ENCODE measurements at places on chromosomes 12 and 14.

GRCh38 chr12:121439715-121440114, 39.8 kb downstream of the RNF34 start:
- no peak overlapping the region for H3K4me3 ChIP-seq
- DNase-seq: no peak
- H3K27ac ChIP-seq: no peak overlapping the region
- peaks cover 20% of the 10 kb centered on the region for H3K4me1 ChIP-seq
- no peaks in the 10 kb centered on the region for H3K27me3 ChIP-seq

GRCh38 chr12:102631274-102631673, 150.9 kb upstream of the IGF1 start:
- H3K4me1 ChIP-seq: no peaks in the 10 kb centered on the region
- no peaks in the 10 kb centered on the region for H3K27me3 ChIP-seq
- no peak overlapping the region for H3K4me3 ChIP-seq
- DNase-seq: no peak
- no peaks in the 10 kb centered on the region for H3K36me3 ChIP-seq

GRCh38 chr12:1533205-1533601, 61.2 kb downstream of the FBXL14 start:
- H3K4me3 ChIP-seq: no peak overlapping the region
- H3K27me3 ChIP-seq: peaks cover 78% of the 10 kb centered on the region
- H3K36me3 ChIP-seq: no peaks in the 10 kb centered on the region
- no peak for DNase-seq

DNA sequence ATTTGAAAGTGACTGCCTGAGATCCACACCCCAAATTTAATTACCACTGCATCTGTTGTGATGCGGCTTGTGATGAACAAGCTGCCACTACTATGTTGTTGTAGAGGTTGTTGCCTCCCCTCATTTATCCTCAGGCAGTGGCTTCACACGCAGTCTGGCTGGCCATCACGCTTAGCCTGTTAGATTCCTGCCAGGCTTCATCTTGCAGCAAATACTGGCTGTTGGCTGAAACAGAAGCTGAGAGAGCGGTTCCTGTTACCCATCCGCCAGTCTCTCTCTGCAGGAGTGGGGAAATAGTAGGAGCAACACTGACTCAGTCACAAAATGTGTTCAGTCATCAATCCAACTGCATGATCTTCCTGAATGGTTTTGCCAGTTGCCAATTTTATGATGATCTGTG, 934.4 kb downstream of the FLRT2 start:
- peak; percentile 28 for DNase-seq
- no peaks in the 10 kb centered on the region for H3K36me3 ChIP-seq
- H3K27ac ChIP-seq: no peak overlapping the region
- no peaks in the 10 kb centered on the region for H3K27me3 ChIP-seq
- H3K4me3 ChIP-seq: no peak overlapping the region

DNA sequence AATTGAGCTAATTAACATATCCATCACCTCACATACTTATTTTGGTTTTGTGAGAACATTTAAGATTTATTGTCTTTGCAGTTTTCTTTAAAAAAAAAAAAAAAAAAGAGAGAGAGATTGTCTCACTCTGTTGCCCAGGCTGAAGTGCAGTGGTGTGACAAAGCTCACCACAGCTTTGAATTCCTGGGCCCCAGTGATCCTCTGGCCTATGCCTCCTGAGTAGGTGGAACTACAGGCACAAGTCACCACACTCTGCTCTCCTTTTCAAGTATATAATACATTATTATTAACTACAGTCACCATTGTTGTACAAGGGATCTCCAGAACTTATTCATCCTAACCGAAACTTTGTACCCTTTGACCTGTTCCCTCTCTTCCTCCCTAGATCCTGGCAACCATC, 64.0 kb downstream of the NUMB start:
- no peaks in the 10 kb centered on the region for H3K36me3 ChIP-seq
- H3K4me1 ChIP-seq: peaks cover 3% of the 10 kb centered on the region
- H3K4me3 ChIP-seq: no peak overlapping the region
- no peaks in the 10 kb centered on the region for H3K27me3 ChIP-seq

GRCh38 chr12:116761499-116761898, 23.4 kb downstream of the RNFT2 start:
- H3K4me3 ChIP-seq: no peak overlapping the region
- H3K27me3 ChIP-seq: no peaks in the 10 kb centered on the region
- no peak overlapping the region for H3K27ac ChIP-seq
- H3K4me1 ChIP-seq: peaks cover 5% of the 10 kb centered on the region
- DNase-seq: no peak

- peaks cover 7% of the 10 kb centered on the region for H3K4me1 ChIP-seq
- H3K27me3 ChIP-seq: no peaks in the 10 kb centered on the region
- no peak overlapping the region for H3K4me3 ChIP-seq
Measured at GRCh38 chr14:79021766-79022165, 851.6 kb downstream of the NRXN3 start.

GRCh38 chr12:104055686-104056388, 5.8 kb upstream of the GLT8D2 start:
- peak; percentile 91 for DNase-seq
- no peaks in the 10 kb centered on the region for H3K27me3 ChIP-seq
- peaks cover 14% of the 10 kb centered on the region for H3K4me1 ChIP-seq

All from muscle of leg (tissue), 16 donors.